ENCODE measurements at places on chromosomes 4 and X.

DNA sequence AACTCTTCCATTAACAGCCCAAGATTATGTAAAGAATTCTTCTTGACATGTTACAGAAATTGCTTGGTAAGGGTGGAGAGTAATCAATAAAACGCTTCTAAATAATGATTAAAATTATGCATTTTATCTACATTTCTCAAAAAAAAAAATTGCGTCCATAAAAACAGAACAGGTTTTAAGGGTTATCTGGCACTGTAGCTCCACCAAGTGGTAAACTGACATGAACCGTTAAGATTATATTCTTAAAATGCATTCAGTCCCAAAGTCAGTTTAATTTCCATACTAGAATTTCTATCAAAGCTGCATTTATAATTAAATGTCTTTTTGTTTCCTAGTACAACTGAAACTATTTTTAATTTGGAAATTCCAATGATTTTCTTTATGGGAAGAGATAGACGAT lies 214.0 kb upstream of the UGT8 start:
- no peak for DNase-seq

DNA sequence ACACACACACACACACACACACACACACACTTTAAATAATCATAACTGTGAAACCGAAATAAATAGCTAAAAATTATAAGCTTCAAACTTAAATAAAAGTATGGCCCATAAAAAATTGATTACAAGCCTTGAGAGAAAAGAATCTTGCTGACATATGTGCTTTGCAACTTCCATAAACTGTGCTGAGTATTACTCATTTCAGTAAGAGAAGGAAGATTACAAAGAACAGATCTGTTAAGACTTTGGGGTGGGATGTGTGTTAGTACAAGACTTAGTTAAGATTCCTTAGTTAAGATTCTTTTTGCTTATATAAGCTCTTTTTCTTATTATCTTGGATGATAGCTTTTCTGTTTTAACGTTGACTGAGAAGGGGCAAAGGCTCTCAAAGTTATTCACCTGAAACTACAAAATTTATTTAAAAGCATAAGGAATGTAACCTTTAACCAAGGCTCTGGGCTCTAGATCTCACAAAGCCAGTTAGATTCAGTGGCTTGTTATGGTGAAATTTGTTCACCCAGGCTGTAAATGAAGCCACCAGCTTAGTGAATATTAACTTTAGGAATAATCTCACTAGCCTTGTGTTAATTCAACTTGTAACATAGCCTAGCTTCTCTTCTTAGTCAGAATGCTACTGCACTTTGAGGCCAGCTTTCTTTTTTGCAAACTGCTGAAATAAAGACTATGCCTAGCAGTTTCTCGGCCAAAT lies 58.2 kb downstream of the ARSJ start:
- no peak for DNase-seq

GRCh38 chrX:24376403-24376802 lies 16.0 kb downstream of the SUPT20HL1 start:
- no peak for DNase-seq

DNA sequence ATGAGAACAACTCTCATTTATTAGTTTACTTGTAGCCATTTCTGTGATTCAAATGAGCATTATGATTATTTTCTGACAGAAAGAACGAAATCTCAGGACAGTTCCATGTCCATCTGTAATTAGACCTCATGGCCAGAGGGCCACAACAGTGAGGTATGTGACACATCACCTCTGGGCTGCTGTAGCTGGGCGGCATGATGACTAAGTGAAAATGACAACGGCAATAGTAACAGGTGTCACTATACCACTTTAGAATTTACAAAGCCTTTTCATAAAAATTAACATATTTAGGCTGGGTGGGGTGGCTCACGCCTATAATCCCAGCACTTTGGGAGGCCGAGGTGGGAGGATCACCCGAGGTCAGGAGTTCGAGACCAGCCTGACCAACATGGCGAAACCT lies 252.6 kb downstream of the CBR4 start:
- no peak for DNase-seq

GRCh38 chr4:21415728-21416127 lies 532.8 kb downstream of the KCNIP4 start:
- no peak for DNase-seq

- DNase-seq = no peak
These were observed 906.8 kb upstream of the NDST4 start for GRCh38 chr4:116020141-116020722.

DNA sequence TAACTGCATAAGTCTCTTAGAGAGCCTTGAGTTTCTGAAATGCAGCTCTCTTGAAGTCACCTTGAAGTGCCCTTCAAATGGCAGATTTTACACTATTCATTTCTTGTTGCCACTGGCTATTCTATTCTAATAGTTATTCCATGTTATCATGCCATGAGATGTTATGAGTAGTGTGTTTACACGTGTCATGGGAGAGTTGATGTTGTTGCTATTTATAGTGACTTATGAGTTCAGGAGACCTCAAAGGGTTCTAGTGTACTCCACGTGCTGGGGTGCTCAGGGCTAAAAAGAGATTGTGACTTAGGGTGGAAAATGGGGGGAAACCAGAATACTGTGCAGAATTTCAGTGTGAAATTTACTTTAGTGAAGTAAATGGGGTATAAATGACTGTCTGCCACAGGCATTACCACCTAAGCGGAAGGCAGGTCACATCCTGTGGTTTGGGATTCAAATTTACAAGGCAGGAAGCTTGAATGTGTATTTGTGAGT lies 77.1 kb upstream of the SLC4A4 start:
- DNase-seq = no peak

- no peak for DNase-seq
These were observed 19.8 kb downstream of the CASK start for GRCh38 chrX:41903544-41903943.

DNA sequence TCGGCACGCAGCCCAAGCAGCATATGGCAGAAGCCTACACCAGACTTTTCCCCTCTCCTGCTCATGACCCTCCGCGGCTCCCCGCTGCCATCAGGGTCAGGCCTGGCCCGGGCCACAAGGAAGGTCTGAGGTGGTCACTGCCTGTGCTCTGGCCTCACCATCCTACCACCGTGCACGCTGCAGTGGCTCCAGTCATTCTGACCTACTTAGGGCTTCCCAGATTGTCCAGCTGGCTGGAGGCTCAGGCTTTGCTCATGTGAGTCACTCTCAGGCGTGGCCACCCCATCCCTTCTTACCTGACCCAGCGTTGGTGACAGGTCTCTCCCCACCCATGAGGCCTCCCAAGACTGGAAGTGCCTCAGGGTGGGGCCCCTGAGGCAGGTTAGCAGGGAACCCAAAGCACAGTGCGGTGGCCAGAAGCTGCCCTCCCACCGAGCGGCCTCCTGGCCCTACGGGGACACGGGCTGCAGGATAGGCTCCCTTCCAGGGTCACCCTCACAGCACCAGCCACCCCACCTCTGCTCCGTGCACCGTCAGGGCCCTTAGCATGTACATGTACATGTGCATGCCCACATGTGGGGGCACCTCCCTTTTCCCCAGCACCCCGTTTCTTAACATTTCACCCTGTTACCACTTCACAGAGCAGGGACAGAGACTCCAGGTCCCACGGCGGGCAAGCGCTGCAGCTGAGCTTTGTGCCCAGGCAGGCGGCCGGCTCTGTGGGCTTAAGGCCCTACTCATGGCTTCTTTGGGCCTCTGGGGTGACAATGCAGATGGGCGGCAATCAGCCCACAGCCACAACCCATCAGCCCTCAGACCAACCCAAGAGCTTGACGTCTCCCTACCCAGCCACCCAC lies 2.2 kb downstream of the TREX2 start:
- no peak for DNase-seq

DNA sequence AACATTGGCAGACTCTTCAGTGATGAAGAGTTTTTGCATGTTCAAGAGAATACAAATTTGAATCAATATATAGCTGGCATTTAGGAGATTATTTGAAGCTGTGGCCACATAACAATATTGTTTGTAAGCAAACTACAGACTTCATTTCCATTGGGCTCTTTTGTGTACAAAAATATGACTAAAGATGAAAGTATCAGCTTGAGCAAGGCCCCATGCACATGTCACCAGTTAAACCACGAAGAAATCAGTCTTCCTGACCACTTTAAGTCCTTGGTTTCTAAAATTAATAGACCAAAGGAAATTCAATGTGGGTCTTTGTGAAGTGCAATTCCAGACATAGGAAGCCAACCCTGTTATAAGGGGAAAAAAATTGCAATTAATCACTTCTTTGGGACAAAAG lies 1664.6 kb upstream of the ADGRL3 start:
- no peak for DNase-seq

DNA sequence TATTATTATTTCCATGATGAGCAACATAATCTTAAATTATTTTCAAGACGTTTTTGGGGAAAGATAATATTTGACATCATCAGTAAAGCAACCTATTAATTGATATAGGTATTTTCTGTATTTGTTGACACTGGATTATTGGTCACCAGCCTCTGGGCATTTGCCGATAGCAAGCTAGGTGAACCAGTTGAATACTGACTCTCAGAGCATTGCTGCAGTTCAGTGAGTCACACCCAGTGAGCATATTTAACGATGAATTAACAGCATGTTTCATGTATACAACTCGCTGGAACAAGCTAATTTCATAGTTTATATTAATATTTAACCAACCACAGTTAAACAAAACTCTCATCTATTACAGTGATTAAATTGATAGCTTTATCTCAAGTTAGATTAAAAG lies 1006.0 kb upstream of the DIAPH2 start:
- no peak for DNase-seq

DNA sequence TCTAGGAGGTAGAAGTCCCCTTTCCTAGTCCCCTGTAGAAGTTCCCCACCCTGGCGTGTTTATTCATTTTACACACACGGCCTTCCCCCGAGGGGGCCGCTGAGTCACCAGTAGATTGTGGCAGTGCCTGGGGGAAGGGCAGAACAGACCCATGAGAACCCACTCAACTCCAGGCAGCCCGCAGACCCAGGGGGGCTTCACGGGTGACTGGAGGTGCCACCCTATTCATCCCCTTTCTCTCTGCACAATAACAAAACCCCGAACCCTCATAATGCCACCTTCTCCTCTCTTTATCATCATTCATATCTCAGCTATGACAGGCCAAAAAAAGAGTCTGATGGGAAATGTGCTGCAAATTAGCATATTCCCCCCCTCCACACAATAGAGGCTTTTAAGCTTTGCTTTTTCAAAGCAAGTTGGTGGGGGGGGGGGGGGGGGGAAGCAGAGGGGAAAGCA lies 20.4 kb upstream of the GPM6B start:
- DNase-seq = no peak
